ENCODE measurements at places on chromosomes 6 and 20.
A peak's percentile ranks its signal among the peaks of the same experiment; 100 is the strongest.

- DNase-seq = no peak
Measured at GRCh38 chr20:64241061-64241460, 14.5 kb upstream of the PCMTD2 start.

- no peak for DNase-seq
Measured at GRCh38 chr6:142339968-142340658, 38.3 kb downstream of the ADGRG6 start.

- no peak for DNase-seq
Measured at GRCh38 chr20:2507875-2508630, 662 bp downstream of the ZNF343 start.

- no peak for DNase-seq
Measured at GRCh38 chr6:136102991-136103688, 147.0 kb downstream of the MTFR2 start.

GRCh38 chr6:135310291-135310690, 129.2 kb downstream of the MYB start:
- DNase-seq = no peak

DNA sequence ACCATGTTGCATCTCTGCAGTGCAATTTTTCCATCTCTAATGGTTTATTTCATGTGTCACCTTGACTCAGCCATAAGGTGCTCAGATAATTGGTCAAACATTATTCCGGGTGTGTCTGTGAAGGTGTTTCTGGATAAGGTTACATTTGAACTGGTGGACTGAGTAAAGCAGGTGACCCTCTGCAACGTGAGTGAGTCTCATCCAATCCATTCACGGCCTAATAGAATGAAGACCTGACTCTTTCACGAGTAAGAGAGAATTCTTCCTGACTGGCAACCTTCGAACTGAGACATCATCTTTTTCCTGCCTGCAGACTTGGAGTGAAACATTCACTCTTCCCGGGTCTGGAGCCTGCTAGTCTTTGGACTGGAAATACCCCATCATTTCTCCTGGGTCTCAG, 77.1 kb upstream of the SLC22A23 start:
- DNase-seq = no peak

GRCh38 chr6:113392551-113393055, 464.5 kb upstream of the MARCKS start:
- DNase-seq = no peak

DNA sequence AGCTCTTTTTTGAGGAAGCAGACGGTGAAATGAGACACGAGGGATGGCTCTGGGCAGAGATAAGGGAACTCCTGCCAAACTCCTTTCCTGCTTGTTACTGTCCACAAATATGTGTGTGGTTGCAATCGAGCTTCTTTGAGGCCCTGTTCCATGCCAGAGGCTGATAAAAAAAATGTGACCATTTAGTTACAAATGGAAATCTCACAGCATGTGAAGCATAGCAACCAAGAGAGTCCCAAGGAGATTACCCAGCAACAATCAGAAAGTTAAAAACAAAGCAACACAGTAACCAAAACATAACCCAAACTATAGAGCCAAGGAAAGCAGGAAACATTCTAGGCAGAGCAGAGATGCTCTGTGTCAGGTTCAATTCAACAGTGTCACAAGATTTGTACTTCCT, 35.4 kb upstream of the HMGN3 start:
- DNase-seq = no peak

GRCh38 chr6:54719131-54719530, 127.4 kb upstream of the FAM83B start:
- peak; percentile 43 for DNase-seq

- DNase-seq = no peak
Measured at GRCh38 chr6:98941319-98941718, 6.4 kb downstream of the FBXL4 start.

DNA sequence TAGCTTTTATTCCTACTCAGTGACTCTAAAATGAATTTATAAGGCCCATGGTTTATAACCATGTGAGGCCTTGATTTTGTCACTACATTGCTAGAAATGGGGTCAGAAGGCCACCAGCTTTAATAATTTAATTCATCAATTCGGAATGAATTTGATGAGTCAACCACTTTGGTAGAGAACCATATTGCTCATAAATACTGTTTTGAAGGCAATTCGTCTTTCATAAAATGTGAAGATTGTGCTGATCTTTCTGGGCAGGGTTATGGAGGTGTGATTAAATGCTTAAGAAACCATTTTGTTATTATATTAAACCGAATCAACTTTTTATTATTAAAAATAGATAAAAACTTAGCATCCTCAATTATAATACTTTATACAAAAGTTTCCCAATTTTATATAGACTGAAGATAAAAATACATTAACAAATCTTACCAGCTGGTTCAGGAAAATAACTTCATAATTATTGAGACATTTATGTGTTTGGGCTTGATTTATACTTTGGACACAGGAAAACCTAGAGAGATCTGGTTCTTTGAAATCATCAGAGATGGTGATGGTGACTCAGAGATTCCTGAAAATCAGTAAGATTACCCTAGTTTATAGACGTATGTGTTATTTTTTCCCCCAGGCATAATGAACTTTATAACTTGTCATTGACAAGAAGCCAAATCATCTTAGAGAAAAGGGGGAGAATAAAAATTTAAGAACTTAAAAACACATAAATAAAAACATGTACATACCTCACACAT, 10.6 kb downstream of the HCRTR2 start:
- DNase-seq = no peak

GRCh38 chr20:22248051-22248667, 336.2 kb downstream of the FOXA2 start:
- DNase-seq = no peak

- DNase-seq = no peak
Measured at GRCh38 chr20:59451066-59451630, 150.7 kb downstream of the EDN3 start.

GRCh38 chr6:33607126-33607783, 13.9 kb upstream of the ITPR3 start:
- DNase-seq = no peak
